Forelimb muscle (tissue), 1 donor: ENCODE measurements at places on chromosomes 13 and 19. TPM values are rescaled to one million over a fixed set of nuclear protein-coding genes. Genes with fewer than 3 reads are reported as not detected.

The CD79A gene
- polyA plus RNA-seq, result 0.73 TPM

The TMPRSS9 gene
- 0.38 TPM for polyA plus RNA-seq

The FUT1 gene
- 1.1 TPM for polyA plus RNA-seq

The APC2 gene
- polyA plus RNA-seq, result 0.91 TPM

The ZNF823 gene
- polyA plus RNA-seq, result 3.5 TPM

The GNA15 gene
- 1.6 TPM for polyA plus RNA-seq

The NLRP4 gene
- not detected for polyA plus RNA-seq

The PPAN gene
- 28.5 TPM for polyA plus RNA-seq

The OLFM4 gene
- polyA plus RNA-seq, result 0.85 TPM

The CASP14 gene
- polyA plus RNA-seq, result 0.05 TPM

The ANGPTL8 gene
- polyA plus RNA-seq, result 0.87 TPM

The SYCN gene
- not detected for polyA plus RNA-seq

The TRAPPC6A gene
- polyA plus RNA-seq, result 23.1 TPM

The ERFL gene
- polyA plus RNA-seq, result 0.11 TPM

The ONECUT3 gene
- polyA plus RNA-seq, result 0.04 TPM

The RASAL3 gene
- 0.90 TPM for polyA plus RNA-seq

The PTPRH gene
- polyA plus RNA-seq, result 0.11 TPM

The PLPPR2 gene
- polyA plus RNA-seq, result 11.3 TPM

The ILF3 gene
- 147 TPM for polyA plus RNA-seq

The CNN1 gene
- polyA plus RNA-seq, result 179 TPM

The GATAD2A gene
- polyA plus RNA-seq, result 45.7 TPM

The KLK15 gene
- polyA plus RNA-seq, result not detected

The CYP4F12 gene
- polyA plus RNA-seq, result 0.62 TPM

The ELAVL3 gene
- 0.04 TPM for polyA plus RNA-seq

The KASH5 gene
- not detected for polyA plus RNA-seq

The AP1M2 gene
- not detected for polyA plus RNA-seq

The TLE2 gene
- 29.3 TPM for polyA plus RNA-seq

The KIR2DL3 gene
- polyA plus RNA-seq, result not detected

The ZNF571 gene
- 5.6 TPM for polyA plus RNA-seq

The GFY gene
- polyA plus RNA-seq, result 0.09 TPM

The LRRC63 gene
- polyA plus RNA-seq, result 0.11 TPM
